HL-60 (cell line): ENCODE measurements at places on chromosomes 3 and 15.

DNA sequence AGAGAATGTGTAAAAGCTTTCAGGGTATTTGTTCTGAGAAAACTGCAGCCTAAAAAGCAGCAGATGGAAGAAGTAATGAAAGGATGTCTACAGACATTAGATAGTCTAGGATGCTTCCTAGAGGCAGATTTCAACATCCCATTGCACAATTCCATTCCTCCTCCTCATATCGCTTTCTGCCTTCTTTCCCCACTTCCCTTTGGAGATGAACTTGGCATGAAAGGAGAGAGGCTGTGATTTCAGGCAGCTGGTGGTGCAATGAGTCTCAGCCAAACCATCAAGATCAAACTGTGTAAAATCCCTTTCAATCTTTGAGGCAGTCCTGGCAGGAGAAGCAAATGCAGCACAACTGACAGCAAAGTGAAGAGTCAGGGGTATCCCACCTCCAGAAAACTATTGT lies 438.7 kb upstream of the KCNMB2 start:
- DNase-seq, result no peak

- peak; percentile 75 for DNase-seq
Measured at GRCh38 chr3:11077466-11077865, 76.8 kb upstream of the HRH1 start.

- DNase-seq, result no peak
Measured at GRCh38 chr15:73584699-73585420, 48.3 kb downstream of the NPTN start.

GRCh38 chr15:39649757-39650156 lies 68.9 kb downstream of the THBS1 start:
- DNase-seq, result no peak

DNA sequence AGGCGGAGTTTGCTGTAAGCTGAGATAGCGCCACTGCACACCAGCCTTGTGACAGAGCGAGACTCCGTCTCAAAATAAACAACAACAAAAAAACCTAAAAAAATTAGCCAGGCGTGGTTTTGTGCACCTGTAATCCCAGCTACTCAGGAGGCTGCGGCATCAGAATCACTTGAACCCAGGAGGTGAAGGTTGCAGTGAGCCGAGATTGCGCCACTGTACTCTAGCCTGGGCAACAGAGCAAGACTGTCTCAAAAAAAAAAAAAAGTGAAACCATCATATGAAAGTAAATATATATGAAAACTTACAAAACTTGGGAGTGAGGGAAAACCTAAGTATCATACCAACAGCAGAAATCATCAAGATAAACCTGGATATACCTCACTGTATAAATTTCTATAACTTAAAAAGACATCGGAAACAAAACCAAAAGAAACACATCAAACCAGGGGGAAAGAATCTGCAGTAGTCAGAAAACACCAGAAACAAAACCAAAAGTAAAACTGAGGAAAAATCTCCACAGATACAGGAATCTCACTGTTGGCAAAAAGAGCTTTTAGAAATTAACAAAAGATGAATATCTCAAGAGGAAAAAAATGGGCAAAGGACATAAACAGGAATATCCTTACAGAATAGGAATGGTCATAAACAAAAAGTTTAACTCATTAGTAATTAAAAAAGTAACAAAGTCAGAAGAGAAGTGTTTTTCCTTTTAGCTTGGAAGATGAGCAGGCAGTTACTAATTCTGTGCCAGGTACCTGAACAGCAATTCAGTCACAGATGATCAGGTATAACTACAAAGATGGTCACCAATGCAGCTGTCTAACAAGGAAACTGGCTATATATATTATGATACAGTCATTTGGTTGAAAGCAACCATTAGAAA lies 41.3 kb downstream of the ETV5 start:
- DNase-seq, result no peak

GRCh38 chr3:73409138-73409763 lies 215.5 kb downstream of the PDZRN3 start:
- no peak for DNase-seq

DNA sequence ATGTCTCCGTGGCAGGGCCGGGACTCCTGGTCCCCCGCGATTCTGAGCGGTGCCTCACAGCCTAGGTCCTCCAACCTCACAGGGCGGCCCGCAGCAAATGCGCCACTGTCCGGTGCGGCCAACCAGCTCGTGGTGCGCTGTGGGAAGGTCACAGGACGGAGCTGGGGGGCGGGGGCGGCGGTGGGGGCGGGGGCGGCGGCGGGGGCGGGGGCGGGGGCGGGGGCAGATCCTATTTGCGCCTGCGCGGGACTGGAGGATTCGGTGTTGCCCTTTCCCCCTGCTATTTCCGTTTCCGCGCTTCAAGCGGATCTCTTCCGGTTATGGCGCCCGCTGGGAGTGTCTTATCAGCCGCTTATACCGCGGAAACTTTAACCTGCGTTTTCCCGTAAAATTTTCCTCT lies 106.7 kb upstream of the SNRPN start:
- no peak for DNase-seq

DNA sequence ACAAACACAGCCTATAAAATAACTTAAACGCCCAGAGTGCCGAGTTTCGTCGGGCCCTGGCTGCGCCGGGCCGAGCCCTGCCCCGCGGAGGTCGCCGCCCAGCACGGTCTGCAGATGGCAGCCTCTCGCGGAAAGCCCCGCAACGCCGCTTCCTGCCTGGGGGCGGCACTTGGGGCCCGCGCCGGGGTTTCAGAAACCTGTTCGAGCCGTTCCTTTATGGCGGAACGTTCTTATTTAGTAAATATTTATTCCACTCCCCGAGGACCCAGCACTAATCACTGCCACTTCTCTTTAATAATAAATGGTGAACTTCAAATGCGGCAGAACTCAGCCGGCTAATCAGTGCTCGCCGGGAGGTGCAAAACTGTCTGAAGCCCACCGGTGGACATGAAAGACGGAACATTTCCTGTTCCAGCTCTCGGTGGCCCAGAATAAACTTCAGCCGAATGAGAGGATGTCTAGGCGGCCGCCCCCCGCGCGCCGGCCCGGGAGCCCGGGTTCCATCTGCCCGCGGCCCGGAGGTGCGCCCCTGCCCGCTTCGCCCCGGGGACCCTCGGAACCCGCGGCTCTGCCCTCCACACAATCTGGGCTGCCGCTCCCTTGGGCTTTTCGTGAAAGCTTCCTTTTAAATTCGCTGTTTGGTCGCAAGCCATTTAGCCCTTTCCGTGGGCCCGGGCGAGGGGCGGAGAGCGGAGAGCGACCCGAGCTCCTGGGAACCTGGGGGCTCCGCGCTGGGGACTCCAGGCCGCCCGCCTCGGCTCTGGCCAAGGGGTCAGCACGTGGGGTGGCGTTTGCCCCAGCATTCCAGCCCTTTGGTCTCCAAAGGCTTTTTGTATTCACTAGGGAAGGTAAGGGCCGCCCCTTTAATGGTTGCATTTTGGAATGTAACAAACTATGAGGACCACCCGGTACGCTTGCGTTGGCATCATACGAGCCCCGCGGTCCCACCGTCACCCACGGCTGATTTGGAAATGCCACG lies 110.8 kb upstream of the ATP11B start:
- DNase-seq, result no peak

DNA sequence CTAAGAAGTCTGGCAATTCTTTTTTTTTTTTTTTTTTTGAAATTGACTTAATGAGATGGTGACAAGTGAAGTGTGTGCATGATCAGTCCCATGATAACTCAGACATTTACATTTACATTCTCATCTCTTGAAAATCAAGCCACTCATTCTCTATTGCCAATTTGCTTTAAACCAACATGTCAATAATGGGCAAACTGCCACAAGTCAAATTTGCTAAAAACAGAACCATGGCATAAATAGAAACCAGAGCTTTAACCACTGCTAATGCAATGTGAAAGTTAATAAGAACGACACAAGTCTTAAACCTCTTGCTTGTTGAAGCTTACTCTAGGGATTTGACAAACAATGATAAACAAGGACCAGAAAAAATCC lies 12.0 kb upstream of the COL8A1 start:
- no peak for DNase-seq

GRCh38 chr15:66252685-66253417 lies 699 bp downstream of the MEGF11 start:
- DNase-seq, result no peak

DNA sequence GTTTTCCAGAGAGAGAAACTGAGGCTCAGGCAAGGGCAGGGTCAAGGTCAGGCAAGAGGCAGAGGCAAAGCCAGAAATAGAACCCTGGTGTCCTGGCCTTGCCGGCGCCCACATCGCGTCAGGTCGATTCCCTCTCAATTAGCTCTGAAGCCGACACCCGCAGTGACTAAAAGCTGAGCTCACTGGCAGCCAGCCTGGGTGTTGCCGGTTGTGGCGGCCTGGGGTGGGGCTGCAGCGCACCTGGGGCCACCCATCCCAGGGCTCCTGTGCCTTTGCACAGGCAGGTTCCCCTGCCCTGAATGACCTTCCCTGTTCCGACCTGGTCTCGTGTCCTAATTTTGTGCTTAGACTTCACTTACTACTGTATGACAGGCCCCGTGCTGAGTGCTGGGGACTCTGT lies 6.2 kb downstream of the SEMA3F start:
- DNase-seq, result no peak

GRCh38 chr15:60797444-60798040 lies 318.6 kb upstream of the ICE2 start:
- no peak for DNase-seq

DNA sequence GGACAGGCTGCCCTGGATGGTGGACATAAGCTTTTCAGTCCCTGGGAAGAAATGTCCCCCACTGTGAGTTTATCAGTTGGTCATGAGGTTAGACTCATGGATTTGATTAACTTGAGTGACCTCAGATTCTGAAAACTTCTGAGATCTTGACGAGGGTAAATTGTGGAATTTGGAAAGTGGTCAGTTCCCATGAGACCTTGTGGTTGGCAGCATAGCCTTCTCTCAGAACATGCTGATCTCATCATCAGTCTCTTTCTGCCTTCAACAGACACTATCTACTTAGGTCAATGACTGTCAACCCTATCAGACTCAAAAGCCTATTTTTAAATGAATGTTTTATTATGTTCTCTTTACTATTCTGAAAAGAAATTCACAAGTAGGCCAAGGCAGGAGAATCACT lies 45.6 kb upstream of the NDUFB4 start:
- DNase-seq, result no peak

DNA sequence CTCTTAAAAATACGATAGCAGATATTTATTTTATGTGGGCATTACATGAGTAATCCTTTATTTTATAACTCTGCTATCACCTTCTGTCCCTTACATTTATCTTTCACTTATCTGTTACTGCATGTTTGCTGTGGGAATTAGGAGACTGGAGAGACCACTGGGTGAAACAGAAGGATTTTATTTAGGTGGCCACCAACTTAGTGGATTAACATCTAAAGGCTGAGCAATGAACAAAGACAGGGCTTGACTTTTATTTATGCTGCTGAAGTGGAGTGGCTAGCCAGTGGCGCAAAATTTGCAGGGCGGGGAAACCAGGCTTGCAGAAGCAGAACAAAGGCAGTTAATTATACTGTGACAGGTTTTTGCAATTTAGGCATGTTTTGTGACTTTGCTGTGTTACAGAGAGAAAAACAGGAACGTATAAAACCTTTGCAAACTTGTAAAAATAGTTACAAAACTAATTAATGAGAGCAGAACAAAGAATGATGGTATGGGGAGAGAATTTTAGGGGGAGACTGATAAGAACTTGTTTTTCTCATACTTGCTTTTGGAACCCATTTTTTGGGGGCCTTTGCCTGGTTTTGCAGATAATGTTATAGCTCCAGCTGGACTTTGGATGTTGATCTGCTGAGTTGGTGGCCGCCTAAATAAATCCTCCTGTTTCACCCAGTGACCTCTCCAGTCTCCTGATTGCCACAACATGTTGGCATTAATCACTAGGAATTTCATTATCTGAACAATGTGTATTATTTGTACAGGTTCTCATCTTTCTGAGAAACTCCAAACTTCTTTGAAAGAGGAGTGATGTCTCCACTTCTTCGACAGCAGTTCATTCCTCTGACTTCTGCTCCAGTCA lies 18.0 kb downstream of the KLHL24 start:
- peak; percentile 12 for DNase-seq

GRCh38 chr3:59885899-59886400 lies 836.1 kb upstream of the CFAP20DC start:
- DNase-seq, result no peak

GRCh38 chr3:24793896-24794295 lies 299.2 kb upstream of the THRB start:
- DNase-seq, result no peak

DNA sequence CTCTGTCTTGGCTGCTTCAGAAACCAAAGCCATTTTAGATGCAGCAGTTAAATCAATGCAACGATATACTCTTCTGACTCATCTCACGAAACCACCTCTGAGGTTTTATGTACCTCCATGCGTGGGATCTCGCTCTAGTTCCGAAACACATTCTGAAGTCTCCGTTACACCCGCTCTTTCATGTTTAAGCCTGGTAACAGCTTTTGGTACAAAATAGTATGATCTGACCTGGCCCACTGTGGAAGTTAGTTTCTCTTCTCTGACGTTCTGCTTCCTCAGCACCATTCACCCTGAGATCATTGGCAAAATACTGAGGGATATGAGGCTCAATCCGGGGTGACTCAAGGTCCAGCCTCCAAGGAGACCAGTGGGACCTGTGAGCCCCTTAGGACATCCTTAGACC lies 121.9 kb downstream of the TMEM266 start:
- DNase-seq, result no peak

DNA sequence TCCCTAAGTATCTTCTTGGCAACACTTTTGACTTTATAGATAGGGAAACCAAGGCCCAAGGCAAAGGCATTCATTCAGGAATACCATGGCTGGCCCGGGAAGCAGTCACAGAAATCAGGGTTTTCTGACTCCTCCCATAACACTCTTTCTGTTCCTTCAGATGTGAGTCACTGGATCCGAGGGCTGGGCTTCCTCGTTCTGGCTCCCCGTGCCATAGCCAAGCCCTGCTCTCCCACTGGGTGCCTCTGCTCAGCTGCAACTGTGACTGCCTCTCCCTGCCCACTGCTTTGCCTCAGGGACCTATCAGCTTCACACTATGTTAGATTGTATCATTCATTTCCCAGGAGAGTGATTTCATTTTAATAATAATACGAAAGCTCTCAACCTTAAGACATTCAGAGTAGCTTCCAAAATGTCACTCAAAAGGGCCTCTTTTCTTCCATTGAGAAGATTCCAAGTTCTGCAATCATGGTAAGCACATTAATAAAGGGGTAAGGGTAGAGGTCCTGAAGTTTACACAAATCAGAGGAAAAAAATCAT lies 50.2 kb downstream of the GABRB3 start:
- DNase-seq, result no peak

DNA sequence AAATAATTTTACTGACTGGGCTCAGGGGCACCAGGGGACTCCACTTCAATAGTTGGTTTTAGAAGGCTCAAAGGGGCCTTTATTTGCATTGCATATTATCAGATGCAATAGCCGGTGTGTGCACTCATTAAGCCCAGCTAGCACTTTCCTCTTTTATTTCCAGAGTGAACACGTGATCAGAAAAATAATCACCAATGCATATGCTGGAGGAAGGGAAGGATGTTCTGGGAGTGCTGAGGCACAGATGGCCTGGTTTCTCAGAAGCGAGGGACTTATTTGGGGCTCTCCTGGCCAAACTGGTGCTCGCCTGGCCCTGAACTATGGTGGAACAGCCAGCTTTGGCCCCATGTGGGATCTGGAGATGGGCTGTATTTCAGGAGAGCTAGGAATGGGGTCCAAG lies 60.4 kb upstream of the SEC13 start:
- DNase-seq, result no peak
